Stromal cell of bone marrow (primary cell): ENCODE measurements at places on chromosomes 16 and 17.

DNA sequence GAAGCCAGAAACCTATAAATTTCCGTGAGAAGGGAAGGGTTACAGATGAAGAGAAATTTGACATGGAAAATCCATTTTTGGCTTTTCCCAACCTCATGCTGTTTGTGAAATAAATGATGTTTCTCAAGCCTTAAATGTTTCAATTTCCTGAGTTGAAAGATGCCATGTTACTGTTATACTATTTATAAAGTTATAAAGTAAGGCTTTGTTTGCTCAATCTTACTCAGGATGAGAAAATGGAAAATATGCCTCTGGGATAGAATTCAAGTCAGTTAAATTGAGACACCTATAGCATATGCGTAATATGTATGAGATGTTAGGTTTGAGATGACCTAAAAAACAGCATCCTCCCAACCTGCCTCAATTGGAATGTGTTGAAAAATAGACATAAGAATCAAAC is 19.9 kb upstream of the FAM20A start:
- DNase-seq, result no peak

DNA sequence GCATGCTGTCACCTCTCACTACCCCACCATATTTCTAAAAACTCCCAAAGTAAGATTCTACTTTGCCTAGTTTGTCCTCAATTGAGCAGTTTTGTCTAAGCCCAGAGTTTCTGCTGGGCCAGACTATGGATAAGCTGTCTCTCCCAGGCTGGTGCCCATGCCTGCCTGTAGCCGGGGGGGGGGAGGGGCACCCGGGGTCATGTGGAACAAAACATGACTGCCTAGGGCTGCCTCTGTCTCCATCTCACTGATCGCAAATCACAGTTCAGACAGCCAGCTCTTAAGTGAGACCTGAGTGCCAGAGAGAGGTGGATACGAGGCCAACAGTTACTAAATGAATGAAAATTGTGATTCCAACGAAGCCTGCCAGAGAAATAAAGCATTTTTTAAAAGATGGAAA is 78.8 kb upstream of the RPRML start:
- DNase-seq, result no peak

GRCh38 chr16:48462106-48462740 is 77.0 kb upstream of the SIAH1 start:
- DNase-seq, result no peak

- DNase-seq, result no peak
Observed at GRCh38 chr16:16178455-16179162, 44.7 kb downstream of the ABCC6 start.

DNA sequence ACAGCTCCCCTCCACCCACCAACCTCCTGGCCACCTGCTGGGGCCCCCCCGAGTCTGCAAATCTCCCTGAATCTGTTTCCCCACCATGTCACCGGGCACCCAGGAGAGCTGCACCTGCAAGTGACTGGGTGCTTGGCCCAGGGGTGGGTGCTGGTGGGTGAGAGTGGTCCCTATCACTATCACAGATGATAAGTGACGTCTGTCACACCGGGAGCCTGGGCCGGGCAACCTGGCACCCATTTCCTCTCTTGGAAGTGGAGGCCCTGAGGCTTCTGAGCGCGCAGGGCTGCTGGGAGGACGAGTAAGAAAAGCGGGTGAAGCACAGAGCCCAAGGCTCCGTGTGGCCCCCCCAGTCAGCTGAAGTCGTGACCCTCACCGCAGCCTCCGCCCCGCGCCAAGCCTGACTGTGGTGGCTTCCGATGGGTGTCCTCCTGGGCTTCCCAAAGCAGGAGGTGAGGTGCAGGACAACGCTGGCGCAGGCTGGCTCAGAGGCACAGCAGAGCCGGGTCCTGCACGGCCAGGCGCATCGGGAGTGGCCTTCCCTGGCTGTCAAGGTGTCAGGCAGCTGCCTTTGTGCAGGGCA is 21.0 kb upstream of the ACSF3 start:
- no peak for DNase-seq

GRCh38 chr17:77592106-77592865 is 366.2 kb upstream of the TNRC6C start:
- DNase-seq, result no peak

- DNase-seq, result no peak
Observed at GRCh38 chr16:85789773-85790172, 9.6 kb downstream of the EMC8 start.

GRCh38 chr17:5418858-5419355 is 555 bp downstream of the NUP88 start:
- no peak for DNase-seq

DNA sequence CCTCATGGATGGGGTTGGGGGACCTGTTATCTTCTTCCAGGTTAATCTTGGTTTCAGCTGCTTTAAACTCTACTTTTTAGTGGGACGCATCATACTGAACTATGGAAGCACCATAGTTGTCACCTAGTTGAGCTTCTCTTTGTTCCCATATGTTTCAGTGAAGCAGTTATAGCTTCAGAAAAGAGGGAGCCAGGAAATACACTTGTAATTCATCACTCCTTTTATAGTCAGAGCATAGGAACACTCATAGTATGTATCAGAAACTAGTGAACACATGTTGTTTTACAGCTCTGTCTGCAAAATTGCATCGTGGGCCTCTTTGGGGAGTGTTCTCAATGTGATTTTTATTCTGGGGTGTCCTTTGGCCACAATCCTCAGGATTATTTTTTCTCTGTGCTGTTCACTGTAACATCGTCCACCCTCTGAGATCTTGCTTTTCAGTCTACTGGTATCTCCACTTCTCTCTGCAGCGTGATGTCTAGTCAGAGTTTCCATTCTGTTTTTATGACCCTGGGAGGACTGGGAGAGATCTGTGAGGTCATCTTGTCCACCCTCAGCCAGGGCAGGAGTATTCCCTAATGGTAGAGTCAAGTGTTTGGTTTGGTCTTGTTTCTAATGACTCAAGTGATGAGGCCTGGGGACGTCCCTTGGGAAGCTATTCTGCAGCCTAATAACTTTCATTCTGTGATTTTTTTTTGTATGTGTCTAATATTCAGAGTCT is 585.4 kb downstream of the WWOX start:
- DNase-seq, result peak; percentile 96

GRCh38 chr17:9032583-9032982 is 11.3 kb downstream of the NTN1 start:
- DNase-seq, result no peak

DNA sequence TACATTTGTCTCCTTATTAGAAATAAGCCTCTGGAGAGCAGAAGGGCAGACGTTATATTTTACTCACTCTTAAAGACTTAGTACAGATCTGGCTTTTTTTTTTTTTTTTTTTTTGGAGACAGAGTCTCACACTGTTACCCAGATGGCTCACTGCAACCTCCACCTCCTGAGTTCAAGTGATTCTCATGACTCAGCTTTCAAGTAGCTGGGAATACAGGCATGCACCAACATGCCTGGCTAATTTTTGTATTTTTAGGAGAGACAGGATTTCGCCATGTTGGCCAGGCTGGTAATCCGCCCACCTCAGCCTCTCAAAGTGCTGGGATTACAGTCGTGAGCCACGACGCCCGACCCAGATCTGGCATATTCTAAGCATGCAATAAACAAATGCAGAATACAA is 36.4 kb upstream of the TMEM97 start:
- DNase-seq, result peak; percentile 67

DNA sequence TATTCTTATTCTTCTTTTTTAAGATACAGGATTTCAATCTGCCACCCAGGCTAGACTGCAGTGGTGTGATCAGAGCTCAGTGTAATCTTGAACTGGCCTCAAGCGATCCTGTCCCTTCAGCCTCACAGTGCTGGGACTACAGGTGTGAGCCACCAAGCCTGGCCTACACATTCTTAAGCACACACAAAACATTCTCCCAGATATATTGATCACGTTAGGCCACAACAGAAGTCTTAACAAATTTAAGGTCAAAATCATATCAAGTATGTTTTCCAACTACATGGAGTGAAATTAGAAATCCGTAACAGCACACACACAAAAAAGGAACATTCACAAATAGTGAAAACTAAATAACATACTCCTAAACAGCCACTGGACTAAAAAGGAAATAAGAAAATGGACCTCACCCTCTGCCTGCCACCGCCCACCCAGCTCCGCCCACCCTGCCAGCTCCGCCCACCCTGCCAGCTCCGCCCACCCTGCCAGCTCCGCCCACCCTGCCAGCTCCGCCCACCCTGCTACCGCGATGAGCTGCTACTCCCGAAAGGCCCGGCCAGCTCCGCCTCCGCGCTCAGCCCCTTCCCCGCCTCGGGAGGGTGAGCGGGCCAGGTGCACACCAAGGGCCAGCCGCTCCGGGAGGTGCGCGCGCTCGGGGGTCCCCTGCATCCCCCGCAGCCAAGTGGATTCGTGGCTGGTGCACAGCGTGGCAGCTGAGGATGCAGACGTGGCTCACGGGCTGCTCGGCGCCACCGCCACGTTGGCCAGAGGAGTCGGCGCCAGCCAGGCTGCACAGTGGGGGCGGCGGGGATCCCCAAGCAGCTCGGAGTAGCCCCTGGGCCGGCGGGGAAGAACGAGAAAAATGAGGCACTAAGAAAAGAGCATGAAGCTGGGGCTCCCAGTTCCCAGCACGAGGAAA is 41.2 kb downstream of the C16orf87 start:
- DNase-seq, result peak; percentile 21

GRCh38 chr17:8542599-8543502 is 87.7 kb downstream of the MYH10 start:
- DNase-seq, result peak; percentile 79

- no peak for DNase-seq
Observed at GRCh38 chr17:45370949-45371413, 54.2 kb upstream of the MAP3K14 start.

- DNase-seq, result no peak
Observed at GRCh38 chr16:12082226-12082887, 105.8 kb downstream of the SNX29 start.

GRCh38 chr16:69036399-69037091 is 68.9 kb upstream of the HAS3 start:
- no peak for DNase-seq

DNA sequence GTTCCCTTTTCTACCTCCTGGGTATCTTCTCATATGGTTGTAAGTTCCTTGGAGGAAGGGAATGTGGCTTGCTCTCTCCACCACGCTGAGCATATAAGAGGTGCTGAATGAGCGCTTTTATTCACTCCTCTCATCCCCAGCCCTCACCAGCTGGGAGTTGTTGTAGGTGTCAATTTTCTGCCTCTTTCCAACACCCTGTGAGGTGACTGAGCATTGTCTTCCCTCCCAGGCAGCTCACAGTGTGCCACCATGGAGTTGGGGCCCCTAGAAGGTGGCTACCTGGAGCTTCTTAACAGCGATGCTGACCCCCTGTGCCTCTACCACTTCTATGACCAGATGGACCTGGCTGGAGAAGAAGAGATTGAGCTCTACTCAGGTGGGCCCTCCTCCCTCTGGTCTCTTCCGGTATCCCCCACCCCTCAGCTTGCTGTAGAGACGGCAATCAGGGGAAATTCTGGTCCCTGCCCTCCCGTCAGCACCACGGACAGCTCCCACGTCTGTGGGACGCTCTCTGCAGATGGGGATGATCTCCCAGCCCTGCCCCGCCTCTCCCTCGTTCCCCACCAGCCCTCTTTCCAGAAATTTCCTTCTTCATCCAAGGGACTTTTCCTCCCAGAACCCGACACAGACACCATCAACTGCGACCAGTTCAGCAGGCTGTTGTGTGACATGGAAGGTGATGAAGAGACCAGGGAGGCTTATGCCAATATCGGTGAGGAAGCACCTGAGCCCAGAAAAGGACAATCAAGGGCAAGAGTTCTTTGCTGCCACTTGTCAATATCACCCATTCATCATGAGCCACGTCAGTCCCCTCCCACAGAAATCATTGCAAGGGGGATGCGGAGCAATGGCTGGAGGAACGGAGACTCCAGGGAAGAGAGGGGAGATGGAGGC is 18.3 kb downstream of the CIITA start:
- peak; percentile 5 for DNase-seq

DNA sequence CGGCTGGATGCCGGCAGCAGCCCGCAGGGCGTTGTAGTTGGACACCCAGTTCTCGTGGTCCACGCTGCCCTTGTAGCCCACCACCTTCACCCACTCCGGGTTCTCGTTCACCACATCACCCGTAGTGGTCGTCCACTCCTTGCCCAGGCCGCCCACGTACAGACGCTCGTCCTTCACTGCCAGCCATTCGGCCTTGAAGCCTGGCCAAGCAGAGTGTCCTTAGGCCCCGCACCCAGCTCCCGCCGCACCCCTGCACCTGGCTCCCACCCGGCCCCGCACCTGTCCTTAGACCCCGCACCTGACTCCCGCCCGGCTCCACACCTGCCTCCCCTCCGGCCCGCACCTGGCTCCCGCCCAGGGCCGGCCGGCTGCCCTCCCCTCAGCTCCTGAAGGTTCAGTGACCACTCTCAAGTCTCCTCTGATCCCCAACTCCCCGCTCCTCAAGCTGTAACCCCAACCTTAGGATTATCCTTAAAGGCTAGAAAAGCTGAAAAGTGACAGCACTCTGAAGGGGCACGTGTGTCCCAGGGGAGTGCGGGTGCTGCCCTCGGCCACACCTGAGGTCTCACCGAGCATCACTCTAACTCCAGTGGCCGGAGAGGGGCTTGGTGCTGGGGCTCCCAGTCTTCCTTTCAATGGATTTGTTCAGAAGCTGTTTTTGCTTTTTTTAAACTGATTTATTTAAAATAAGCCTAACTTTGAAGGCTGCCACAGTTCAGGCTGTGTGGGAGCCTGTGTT is 14.4 kb downstream of the CANT1 start:
- DNase-seq, result no peak

DNA sequence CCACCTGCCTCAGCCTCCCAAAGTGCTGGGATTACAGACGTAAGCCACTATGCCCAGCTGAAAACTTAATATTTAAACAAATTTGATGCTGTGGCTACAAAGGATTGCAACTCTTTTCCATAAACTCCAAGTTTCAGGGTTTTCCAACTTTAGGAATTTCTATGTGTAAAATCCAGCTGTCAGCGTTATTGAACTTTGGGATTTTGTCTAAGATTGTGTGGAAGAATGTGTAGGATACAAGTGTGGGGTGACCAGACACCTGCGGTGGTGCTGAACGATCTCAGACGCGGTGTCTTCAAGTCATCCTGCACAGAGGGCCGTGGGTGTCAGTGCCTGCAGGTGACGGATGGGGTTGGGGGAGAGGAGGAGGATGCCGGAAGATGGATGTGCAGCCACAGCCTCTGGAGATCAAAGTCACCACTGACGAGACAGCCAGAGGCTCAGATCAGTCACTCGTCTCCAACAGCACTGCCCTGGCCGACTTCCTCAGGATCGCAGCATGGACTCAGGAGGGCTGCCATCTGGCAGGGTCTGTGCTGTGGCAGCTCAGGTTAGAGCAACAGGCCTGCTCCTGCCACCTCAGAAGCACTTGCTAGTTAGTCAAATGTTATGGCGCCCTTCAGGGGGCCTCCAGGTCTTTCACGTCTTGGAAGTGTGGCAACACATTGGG is 13.0 kb downstream of the ACSF3 start:
- no peak for DNase-seq

DNA sequence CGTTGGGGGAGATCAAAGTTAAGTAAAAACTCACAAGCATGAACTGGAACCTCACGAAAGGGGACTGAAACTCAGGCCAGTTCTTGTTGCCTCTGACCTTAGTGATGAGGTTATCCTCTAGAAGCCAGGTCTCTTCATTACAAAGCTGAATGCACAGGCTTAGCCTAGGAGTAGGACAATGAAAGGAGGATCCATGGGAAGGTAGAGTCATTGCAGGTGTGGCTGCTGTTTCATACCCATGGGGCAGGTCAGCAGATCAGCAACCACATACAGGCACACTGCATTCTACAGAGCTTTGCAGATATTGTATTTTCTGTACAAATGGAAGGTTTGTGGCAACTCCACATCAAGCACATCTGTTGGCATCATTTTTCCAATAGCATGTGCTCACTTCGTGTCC is 341.3 kb upstream of the SOX9 start:
- DNase-seq, result no peak
